ENCODE measurements at places on chromosomes 4 and X.
A peak's percentile ranks its signal among the peaks of the same experiment; 100 is the strongest.

DNA sequence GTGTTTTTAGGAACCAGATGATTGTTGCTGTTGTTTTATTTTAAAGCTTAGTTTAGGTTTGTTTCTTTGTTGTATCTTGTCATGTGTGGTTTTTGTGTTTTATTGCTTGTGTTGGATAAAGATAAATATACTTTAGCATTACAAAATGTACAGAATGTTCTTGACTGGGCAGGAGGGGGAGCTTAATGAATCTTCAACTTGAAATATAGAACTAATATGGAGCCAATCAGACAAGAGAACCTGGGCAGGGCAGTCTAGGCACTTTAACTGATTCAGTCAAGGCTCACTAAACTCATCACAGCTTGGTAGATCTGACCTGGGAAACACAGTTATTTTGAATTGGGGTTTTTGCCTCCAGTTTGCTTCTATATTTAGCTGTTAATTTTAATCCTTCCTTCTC, 304.2 kb downstream of the ARHGAP24 start:
- peak; percentile 47 for DNase-seq

DNA sequence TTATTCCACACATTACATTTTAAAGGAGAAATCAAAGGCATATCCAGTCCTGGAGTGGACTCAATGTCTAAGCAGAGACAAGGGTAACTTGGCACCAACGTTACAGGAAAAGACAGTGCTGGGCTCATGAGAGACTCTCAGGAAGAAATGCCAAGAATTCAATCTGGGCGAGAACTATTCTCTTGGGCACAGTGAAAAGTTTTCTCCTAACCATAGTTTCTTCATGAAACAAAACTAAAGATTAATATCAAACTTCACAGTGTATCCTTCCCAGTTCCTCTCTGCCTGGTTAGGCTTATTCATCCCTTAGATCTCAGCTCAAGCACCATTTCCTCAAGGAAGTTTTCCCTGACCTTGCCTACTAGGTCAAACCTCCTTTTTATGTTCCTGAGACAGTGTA, 109.4 kb upstream of the TLL1 start:
- DNase-seq: no peak

GRCh38 chrX:132716006-132716405, 227.2 kb upstream of the MBNL3 start:
- no peak for DNase-seq

DNA sequence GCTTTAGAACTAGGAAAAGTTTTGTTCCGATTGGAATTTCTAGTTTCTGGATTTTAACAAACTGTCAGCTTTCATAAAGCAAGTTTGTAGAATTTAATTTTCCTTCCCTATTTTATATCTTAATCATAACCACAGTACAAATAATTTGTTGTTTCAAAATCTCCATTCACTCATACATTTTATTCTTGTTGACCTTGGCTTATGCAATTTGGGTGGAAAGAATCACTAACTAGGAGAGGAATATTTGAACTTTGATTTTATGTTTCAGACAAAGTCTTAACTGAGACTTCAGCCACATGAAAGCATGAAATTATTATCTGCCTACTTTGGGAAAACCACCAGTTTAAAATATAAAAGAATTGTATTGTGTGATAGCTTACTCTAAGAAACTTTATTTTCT, 427.9 kb downstream of the SPRY1 start:
- no peak for DNase-seq

- no peak for DNase-seq
Observed at GRCh38 chr4:15470128-15470475, 420 bp downstream of the CC2D2A start.

DNA sequence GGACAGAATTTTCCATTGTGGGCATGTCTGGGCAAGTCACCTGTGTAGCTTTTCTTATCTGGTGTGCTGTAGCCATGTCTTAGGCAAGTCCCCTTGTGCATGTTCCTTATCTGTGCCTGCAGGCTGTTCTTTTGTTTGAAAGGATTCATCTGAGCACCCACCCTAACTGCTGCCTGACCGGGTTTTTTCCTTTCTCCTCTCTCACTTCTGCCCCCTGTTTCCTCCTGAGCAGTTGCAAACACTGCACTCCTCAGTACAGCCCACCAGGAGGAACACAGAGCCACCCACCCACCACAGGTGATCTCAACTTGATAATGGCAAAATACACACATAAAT, 29.2 kb upstream of the IL9R start:
- DNase-seq: no peak

DNA sequence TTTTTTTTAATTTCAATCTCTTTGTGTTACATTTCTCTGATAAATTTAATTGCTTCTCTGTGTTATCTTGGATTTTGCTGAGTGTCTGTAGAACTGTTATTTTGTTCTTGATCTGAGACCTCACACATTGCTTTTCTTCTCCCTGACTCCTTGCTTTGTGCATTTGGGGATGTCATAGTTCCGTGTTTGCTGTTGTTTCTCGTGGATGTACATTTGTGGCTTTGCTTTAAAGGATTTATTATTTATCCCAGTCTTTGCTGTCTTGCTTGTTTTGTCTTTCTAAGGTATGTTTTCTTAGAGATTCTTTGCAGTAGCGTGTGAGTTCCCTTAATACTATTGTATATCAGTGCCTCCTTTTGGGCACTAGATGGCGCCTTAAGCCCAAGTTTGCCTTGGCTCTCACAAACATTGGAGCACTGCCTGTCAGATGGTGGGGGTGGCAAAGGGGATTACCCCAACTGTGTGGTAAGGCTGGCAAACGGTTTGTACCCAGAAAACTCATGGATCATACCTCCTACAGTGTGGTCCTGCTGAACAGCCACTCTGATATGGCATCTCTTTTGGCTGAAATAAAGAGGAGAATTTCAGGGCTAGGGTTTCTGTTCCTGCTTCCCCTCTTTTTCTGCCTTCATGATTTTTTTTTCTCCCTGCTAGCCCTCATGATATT, 96.4 kb downstream of the PGRMC2 start:
- DNase-seq: peak; percentile 77

DNA sequence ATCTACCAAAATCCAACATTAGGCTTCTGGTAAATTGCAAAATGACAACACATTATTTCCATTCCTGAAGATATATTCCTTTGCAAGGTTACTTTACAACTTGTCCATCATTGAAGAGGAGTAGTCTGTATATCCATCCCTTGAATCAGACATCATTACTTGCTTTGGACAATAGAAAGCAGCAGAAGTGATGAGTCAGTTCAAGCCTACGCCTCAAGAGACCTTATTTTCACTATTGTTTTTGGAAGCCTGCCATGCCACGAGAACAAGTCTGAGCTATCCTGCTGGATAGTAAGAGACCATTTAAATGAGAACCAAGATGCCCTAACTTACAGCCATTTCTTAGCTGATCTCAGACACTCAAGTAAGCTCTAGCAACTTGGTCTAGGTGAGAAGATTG, 246.0 kb upstream of the HHIP start:
- DNase-seq: peak; percentile 82

- DNase-seq: peak; percentile 54
Observed at GRCh38 chrX:77426811-77427210, 20.4 kb upstream of the FGF16 start.

DNA sequence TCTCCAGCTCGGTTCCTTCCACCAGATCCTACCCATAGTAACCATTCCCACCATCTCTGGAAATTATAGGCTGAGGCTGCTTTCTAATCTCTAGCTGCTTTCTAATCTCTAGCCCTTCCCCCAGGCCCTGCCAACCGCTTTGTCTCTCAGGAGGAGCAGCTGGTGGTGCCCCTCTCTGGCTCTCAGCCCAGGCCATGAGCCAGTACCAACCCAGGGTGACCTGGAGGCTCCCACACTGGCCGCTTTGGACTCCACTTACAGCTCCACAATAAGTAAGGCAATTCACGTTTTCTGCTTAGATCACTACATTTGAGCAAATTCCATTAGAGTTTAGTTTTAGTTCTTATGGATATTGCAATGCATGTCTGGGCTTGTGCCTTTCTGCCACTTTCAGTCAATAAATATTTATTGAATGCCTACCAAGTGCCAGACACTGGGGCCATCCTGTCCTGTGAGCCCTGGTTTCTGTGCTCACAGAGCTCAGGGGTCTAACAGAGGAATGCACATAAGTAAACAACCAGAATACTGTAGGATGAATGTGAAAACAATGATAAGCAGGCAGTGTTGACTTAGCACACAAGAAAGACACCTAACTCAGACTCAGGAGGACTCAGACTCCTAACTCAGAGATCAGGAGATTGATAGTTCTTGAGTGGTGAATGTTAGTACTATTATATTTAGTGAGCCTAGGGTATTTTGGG, 38.9 kb downstream of the SMC1A start:
- no peak for DNase-seq

DNA sequence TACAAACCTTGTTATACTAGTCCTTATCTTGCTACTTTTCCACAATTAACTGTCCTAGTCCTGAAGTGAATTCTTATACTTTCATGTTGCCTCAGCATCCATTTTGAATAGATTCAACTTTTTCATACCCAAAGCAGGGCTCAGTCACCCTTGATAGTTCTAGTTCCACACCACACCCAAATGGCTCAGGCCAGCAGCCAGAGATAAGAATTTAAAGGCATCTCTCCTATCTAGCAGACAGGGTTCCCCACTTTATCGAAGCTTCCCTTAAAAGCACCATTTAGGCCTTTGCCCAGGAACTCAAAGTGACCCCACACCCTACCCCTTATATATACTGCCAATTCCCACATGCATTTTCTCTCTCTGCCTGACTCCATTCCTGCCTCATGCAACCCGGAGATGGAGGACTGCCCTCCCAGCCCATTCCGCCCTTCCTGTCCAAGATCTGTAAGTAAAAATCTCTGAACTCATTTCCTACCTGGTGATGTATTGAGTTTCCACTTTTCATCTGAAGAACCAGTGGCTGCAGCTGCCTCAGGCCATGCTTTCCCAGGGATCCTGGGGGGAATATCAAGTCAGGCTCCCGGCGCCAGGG, 63.7 kb upstream of the TXK start:
- no peak for DNase-seq

DNA sequence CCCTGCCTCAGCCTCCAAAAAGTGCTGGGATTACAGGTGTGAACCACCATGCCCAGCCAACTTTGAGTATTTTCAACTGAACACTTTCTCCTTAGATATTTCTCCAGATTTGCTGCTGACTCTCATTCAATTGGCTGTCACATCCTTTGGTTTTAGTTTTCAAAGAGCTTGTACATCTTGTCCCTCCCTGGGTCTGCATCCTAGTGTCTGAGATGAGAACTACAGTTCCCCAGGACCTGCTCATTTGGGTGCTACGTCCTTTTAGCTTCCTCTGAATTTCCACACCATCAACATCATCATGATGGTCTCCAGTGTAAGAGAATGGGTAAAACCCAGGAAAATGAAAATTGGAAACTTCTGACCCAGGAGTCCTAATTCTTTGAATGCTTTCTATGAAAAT, 312.9 kb downstream of the NLGN4X start:
- no peak for DNase-seq

DNA sequence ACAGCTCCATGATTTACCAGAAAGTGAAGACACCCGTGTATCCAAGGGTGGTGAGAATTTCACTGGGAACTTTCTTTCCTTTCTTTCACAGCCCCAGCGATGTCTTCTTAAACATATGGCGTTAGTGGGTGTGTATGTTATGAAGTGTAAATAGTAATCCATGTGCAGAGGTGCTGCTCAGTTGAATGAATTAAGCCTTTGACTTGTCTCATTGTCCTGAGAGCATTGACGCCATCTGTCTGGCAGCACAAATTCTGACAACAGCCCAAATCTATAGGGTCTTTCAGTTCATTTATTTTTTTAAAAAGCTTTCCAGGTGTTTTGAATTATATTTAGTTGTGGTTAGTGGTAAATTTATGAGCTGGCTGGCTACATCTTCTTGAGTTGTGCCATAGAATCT, 69.4 kb downstream of the CLCN5 start:
- no peak for DNase-seq

GRCh38 chr4:153962311-153963039, 173.6 kb upstream of the SFRP2 start:
- no peak for DNase-seq

- DNase-seq: no peak
Observed at GRCh38 chrX:96824166-96824565, 59.5 kb upstream of the RPA4 start.

- no peak for DNase-seq
Observed at GRCh38 chr4:124937993-124938392, 225.5 kb upstream of the ANKRD50 start.

DNA sequence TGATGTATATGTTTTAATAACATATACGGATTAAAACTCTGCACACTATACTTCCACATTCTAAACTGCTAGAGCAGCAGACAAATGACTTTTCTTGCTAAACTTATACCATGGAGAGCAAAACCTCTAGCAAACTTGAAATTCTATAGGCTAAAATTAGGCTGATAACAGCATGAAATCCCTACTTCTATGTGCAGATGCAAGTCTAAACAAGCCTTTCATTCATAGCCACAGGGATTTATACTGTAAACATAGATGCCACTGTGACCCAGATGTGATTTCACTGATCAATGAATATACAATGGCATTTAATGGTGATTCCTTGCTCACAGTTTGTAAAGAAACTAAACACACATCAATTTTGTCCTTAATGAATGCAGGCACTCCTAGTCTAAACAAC, 151.0 kb downstream of the ANTXR2 start:
- DNase-seq: no peak

GRCh38 chr4:183356931-183357675, 34.9 kb upstream of the CLDN24 start:
- no peak for DNase-seq

GRCh38 chr4:80334568-80334967, 962 bp upstream of the CFAP299 start:
- DNase-seq: no peak

DNA sequence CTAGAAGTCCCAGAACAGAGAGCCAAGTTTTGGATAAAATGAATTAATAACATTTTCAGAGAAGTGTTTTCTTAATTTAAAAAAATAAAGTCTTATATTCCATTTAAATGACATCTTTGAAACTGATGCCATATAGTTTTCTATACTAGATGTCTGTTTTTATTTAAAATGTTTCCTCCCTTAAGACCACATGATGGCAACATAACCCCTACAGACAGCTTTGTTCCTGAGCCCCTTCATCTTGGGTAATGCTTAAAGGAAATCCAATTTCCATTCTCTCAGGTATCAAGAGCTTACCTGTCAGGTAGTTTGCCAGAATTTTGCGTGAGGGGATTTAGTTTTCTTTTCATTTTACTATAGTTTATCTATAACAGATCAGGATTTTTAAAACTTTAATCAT, 181.4 kb upstream of the UGT8 start:
- no peak for DNase-seq

DNA sequence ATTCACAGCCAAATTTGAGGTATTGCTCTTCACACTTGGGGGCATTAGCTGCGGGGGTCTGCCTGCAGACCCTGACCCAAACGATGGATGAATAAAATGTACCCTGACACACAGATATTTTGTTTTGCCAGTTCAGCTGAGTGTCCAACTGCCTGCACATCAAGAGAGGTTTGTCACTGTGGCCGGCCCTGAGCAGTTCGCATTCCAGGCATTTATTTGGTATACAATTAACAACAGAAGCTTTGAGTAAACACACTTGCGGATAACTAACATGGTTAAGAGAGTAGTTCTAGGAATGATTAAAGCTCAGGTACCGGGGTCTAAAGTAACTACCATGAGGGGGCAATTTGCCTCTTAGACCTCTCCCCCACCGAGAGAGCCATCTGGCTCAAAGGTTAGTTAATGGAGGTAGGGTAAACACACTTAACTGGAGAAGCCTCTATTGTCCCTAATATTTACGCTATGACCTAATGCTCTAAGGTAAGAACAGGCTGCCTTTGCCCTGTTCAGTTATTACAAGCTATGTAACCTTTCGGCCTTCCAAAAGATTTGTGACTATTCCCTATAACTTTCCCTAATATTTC, 162.0 kb downstream of the SNCA start:
- no peak for DNase-seq
